Peyer's patch (tissue), 4 donors: ENCODE measurements at places on chromosomes 2 and 18. TPM values are rescaled to one million over a fixed set of nuclear protein-coding genes. Genes with fewer than 3 reads are reported as not detected.

- no peak overlapping the region for H3K27ac ChIP-seq
- H3K4me3 ChIP-seq, result no peak overlapping the region
- DNase-seq, result peak; percentile 80
- H3K4me1 ChIP-seq, result no peaks in the 10 kb centered on the region
Observed at GRCh38 chr18:63016270-63016669, 300.9 kb downstream of the PHLPP1 start.

- no peak for DNase-seq
- H3K27me3 ChIP-seq, result no peaks in the 10 kb centered on the region
- no peak overlapping the region for H3K4me3 ChIP-seq
- no peaks in the 10 kb centered on the region for H3K4me1 ChIP-seq
- no peaks in the 10 kb centered on the region for H3K36me3 ChIP-seq
Observed at GRCh38 chr2:50408053-50408452, 623.9 kb downstream of the NRXN1 start.

DNA sequence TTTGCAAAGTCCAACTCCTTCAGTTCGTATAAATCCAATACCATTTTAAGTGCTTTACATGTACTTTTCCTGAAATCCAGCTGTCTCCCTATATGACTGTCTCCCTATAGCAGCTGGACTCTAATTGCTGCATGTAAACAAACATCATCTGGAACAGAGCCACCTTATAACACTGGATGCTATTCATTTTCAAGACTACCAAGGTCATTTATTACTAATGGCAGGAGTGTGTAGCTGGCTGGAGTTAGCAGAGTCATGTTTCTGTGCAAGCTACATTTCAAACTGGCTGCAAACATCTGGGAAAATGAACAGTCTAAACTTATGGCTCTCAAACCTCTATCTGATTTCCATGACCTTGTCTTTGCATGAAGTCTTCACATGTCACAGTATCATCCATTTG is 575.2 kb downstream of the PIK3C3 start:
- H3K27ac ChIP-seq, result no peak overlapping the region
- no peaks in the 10 kb centered on the region for H3K4me1 ChIP-seq
- H3K36me3 ChIP-seq, result no peaks in the 10 kb centered on the region
- DNase-seq, result no peak
- no peak overlapping the region for H3K4me3 ChIP-seq

DNA sequence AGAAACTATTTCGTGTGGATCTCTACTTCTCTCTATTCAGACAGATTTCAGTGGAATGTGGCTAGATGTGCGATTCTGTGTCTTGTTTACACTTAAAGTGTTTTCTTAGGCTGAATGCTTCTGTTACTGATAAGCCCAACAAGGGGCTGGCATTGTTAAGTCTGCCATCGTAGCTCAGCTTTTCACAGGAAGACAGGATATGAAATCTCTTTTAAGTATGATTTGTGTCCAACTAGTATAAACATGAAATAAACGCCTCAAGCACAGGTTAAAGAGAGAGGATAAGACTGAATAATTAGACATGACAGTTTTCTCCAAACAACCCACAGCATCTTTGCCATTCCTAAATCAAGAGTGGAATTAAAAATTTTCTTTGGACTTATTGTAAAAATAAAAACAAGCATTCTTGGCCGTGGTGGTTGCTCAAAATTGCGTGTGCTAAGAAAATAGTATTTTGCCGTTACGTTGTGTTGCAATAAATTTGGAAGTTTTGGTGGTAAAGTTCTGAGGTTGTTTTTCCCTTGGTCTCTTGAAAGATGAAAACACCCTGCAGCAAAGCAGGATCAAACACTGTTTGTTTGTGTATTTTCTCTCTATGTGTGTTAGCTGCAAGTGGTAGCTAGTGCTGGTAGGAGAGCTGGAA is 1.0 kb downstream of the VIT start:
- DNase-seq, result no peak
- H3K27me3 ChIP-seq, result no peaks in the 10 kb centered on the region
- no peak overlapping the region for H3K4me3 ChIP-seq
- H3K27ac ChIP-seq, result no peak overlapping the region

CCDC141 gene
- total RNA-seq, result 1.1 TPM

DNA sequence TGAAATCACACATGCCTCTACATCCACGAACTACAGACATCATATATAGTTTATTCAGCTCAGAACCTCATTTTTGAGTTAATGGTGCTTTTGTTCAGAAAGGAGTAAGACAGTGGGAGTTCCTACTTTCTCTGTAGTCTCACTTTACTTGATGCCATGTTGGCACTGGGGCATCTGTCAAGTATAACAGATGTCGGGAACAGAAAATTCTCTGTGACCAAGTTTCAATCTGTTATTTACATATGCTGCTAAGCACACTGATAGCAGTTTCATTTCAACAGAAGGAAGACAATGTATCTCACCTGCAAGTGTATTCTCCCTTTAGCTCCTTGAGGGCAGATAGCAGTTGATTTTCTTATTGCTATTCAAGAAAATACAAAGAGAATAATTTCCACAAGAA is 774.1 kb downstream of the METTL4 start:
- DNase-seq, result no peak
- no peak overlapping the region for H3K4me3 ChIP-seq
- no peak overlapping the region for H3K27ac ChIP-seq
- no peaks in the 10 kb centered on the region for H3K27me3 ChIP-seq
- H3K4me1 ChIP-seq, result no peaks in the 10 kb centered on the region

GRCh38 chr2:178908810-178909209 is 101.6 kb upstream of the TTN start:
- H3K4me1 ChIP-seq, result no peaks in the 10 kb centered on the region
- H3K27me3 ChIP-seq, result no peaks in the 10 kb centered on the region
- no peak overlapping the region for H3K4me3 ChIP-seq
- H3K27ac ChIP-seq, result no peak overlapping the region
- H3K36me3 ChIP-seq, result no peaks in the 10 kb centered on the region

- no peak for DNase-seq
- no peaks in the 10 kb centered on the region for H3K27me3 ChIP-seq
Observed at GRCh38 chr2:182740701-182741100, 24.6 kb downstream of the DNAJC10 start.
